Activated CD4-positive, alpha-beta T cell treated with anti-CD3 and anti-CD28 coated beads, Interleukin-2, Interleukin-6, amounts not matched to agents 100 ng/mL and 50 ng/mL, durations not matched to agents 16 hours and 8 hours (primary cell): ENCODE measurements at places on chromosomes 16 and 17.

- no peak for DNase-seq
Measured at GRCh38 chr16:8847623-8848022, 21.2 kb downstream of the CARHSP1 start.

DNA sequence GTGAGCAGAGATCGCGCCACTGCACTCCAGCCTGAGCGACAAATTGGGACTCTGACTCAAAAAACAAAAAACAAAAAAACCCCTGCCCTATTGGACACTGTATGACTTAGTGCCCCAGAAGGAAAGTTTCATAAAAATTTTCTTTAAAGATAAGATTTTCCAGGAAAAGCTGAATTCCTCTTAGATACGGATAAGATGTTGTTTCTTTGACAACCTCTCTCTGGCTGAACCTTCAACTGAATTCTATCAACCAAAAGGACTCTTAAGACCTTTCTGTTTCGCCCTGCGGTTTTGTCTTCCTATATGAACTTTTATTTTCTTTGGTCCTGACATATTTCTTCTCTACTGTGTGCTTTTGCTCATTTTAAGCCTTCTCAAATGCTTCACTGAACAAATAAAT, 35.8 kb downstream of the CPPED1 start:
- DNase-seq = peak; percentile 44

- no peak for DNase-seq
Measured at GRCh38 chr17:17998934-17999333, 26.3 kb downstream of the DRC3 start.

- no peak for DNase-seq
Measured at GRCh38 chr17:69672924-69673323, 258.4 kb downstream of the MAP2K6 start.

GRCh38 chr16:30805370-30806169, 18.6 kb upstream of the ZNF629 start:
- DNase-seq = peak; percentile 19
